ENCODE measurements at places on chromosomes 16 and 17.
A peak's percentile ranks its signal among the peaks of the same experiment; 100 is the strongest.

DNA sequence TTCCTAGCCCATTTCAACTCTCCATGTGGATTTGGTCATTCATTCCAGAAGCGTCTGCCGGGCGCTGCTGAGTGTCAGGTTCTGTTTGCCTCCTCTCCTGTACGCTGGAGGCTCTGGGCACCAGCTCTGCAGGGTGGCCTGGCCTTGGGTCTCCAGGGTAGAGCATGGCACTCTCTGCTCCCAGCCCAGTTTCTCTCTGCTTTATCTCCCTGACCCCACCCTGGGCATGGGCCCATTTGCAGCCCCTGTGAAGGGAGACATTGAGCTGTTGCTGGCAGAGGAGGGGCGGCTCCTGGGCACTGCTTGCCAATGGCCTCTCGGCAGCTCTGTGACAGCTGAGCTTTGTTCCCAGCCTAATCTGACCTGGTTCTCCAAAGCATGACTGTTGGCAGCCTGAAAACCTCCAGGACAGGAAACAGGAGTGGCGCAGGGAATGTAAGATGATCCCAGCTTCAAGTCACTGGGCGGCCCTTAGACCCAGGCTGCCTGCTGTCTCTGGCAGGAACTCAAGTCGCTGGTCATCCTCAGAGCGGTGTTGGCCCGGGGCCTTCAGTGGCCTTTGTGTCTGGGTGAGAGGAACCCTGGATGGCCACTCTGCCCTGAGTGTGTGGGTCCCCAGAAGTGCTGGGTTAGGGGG lies 146.8 kb downstream of the SEC14L1 start:
- no peak for DNase-seq

GRCh38 chr16:17414421-17414820 lies 56.3 kb downstream of the XYLT1 start:
- DNase-seq, result peak; percentile 50

- DNase-seq, result no peak
These were observed 100.8 kb downstream of the ADCY9 start for GRCh38 chr16:4015275-4016004.

DNA sequence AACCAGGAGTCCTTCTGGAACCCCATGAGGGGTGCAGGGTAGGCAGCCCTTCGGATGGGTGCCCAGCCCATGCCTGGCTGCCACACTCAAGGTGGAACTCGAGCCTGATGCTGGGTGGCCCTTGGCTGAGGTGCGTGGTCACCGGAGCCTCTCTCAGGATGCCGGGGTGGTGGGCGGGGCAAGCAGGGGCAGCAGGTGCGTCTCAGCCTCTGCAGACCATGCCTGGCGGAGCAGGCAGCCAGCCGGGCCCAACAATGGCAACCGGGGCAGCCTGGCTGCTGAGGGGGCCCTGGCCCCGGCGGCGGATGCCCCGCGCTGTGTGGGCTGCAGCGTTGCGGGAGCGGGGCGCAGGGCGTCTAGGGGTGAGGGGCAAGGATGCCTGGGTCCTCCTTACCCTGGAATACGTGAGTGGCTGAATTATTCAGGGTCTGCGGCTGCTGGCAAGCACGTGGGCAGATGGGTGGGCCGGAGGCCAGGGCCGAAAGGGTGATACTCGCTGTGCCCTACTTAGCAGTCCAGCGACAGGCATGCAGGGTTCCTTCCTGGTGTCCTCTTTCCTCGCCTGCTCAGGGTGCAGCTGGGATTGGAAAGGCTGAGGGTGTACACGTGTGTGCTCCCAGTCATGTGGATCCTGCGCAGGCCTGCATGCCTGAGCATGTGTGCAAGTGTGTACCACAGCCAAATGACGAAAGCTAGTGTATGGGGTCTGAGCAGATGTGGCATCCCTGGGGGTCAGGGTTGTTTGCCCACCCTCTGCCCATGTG lies 14.6 kb downstream of the MYO15A start:
- DNase-seq, result no peak

DNA sequence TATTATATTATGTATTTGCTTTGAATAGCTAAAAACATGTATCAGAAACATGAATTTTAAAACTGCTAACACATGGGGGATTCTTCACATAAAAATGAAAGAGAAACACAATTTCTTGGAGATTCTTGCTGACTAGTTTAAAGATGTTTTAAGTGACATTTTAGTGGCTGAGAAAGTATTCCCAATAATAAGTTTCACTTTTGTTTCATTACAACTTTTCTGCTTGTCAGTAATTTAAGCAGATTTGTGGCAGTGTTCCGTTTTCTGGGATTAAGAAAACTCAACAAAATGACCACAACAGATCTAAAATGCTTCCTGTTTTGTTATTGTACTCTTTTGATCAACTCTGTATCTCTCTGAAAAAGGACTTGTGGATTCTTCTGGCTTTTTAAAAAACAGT lies 75.9 kb downstream of the NLK start:
- DNase-seq, result no peak

DNA sequence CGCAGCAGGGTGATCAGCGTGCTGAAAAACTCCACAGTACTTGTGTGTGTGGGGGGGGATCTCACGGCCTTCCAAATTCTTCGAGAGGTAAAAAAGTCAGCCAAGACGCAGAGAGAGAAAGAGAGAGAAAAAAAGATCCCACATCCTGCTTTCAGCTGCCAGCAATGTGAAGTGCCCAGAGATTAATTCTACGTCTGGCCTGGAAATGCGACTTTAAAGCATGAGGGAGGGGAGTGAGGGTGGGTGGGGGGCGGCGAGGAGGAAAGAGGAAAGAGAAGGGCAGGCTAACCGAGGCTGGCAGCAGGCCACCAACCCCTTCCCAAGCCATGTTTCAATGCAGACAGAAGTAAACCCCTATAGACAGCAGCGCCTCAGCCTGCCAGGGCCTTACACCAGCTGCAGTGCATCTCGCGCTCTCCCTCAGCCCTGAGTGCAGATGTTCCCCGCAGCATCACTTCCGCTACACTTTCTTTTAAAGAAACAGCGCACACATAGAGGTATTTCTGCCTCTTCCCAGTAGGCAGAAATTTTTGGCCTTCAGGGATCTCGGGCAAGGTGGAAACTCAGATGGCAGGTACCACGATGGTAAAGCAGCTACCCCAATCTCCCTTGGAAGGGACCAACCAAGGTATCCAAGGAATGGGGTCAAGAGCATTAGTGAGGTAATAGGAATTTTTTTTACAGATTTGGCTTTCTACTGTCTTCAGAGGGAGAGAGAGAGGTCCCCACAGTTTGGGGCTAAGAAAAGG lies 87.8 kb downstream of the SMG6 start:
- DNase-seq, result peak; percentile 74

DNA sequence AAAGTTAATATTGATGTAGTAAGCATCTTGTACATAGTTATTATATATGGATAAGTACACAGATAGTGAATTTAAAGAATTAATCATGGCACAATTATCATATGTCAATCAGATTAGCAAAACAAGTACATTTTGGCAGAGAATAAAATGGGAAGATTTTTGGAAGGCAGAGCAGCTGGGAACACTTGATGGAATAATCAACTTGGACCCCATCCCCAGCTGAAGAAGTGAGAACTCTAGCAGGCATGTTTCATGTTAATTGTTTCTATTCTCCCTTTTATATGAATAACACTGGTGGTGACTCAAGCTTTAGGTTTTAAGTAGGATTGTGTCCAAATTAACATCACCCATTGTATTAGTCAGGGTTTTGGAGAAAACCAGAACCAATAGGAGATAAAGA lies 198.7 kb downstream of the KCNJ2 start:
- no peak for DNase-seq

- DNase-seq, result no peak
These were observed 13.0 kb downstream of the ALOX15B start for GRCh38 chr17:8051831-8052230.

DNA sequence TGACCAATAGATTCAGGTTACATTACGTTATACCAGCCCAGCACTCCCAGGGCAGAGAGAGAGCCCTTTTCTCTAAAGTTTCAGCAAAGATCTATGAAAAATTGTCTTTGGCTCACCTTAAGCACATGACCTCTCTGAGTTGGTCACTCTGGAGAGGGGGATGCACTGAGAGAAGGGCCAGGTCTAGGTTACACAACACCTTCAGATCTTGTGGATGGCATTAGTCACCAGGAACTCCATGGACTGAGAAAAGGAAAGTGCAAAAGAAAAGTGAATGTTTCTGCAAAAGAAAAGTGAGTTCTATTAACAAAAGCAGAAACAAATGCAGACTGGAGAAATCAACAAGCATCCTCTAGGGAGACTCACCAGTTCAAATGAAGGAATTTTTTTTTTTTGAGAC lies 253.3 kb upstream of the SALL1 start:
- no peak for DNase-seq

DNA sequence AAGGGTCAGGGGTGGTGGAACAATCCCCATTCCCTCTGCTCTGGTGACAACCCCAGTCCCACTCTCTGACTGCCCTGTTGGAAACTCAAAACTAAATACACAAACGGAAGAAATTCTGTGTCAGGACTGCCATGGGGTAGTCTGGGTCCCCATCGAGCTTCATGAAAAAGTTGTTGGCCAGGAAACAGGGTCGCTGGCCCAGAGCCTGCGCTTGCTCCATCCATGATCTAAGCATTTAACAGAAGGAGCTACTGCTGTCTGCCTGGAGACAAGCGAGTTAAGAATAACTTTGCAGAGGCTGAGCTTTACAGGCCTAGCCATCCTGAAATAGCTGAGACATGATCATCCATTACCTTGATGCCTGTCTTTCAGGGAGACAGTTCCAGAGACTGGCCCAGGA lies 32.4 kb upstream of the MYH10 start:
- no peak for DNase-seq
